Effector memory CD8-positive, alpha-beta T cell (primary cell): ENCODE measurements at places on chromosomes 5 and 9.

- no peak for DNase-seq
- H3K27ac ChIP-seq = no peak overlapping the region
- peaks cover 48% of the 10 kb centered on the region for H3K27me3 ChIP-seq
- H3K4me3 ChIP-seq = no peak overlapping the region
These were observed 4.8 kb upstream of the GFI1B start for GRCh38 chr9:132973713-132974112.

DNA sequence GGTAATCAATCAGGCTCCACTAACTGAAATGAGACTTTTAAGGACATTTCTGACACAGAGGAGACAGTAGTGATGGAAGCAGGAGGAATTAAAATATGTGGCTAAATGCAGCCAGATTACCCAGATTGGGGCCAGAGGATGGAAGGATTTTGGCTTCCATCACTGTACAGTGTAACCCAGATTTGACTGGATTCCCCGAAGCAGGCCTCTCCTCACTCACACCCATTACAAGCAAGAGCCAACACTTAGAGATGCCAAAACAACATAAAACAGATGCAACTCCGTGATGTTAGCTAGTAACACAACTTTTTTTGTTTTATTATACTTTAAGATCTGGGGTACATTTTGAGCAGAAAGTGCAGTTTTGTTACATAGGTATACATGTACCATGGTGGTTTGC, 17.6 kb downstream of the TEK start:
- DNase-seq = no peak
- no peak overlapping the region for H3K27ac ChIP-seq
- H3K36me3 ChIP-seq = no peaks in the 10 kb centered on the region
- H3K27me3 ChIP-seq = peaks cover 6% of the 10 kb centered on the region

DNA sequence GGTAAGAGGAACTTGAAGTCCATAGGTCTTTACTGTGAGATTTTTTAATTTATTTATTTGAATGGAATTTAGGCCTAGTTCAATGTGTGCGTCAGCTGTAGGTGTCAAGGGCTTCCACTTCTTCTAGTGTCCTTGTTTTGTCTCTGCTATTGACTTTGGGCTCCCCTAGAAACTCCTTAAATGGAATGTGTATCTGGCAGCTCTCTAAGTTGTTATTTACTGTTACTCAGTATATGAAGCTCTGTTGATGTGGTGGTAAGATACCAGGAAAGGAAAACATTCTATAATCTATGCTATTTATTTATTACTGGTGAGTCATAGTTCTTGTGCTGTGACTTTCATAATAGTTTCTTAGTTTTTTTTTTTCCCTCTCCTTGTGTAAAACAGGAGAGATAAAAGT, 97.1 kb downstream of the GABRA1 start:
- H3K27ac ChIP-seq = no peak overlapping the region
- DNase-seq = no peak
- H3K36me3 ChIP-seq = no peaks in the 10 kb centered on the region
- no peaks in the 10 kb centered on the region for H3K4me1 ChIP-seq
- no peak overlapping the region for H3K4me3 ChIP-seq

DNA sequence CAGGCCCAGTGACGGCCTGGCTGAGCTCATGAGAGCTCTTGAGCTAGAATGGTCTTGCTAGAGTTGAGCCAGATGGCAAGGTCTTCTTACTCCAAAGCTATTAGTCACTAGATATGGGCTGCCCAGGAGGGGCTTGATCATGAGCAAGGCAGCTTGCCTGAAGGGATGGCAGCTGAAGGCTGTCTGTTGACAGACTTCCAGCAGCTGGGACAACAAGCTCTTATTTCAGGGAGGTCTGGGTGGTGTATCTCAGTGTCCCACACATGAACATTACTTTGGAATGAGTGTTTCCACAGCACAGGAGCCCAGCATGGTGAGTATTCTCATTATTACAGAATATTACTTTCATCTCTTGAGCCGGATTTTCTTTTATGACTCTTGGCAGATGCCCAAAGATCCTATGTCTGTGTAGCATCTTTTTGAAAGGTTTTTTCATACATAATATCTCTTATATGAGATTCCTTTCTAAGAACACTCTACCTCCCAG, 414.1 kb downstream of the ARHGEF28 start:
- no peak overlapping the region for H3K27ac ChIP-seq
- H3K36me3 ChIP-seq = no peaks in the 10 kb centered on the region
- no peak overlapping the region for H3K4me3 ChIP-seq

- peaks cover 7% of the 10 kb centered on the region for H3K27me3 ChIP-seq
- no peak for DNase-seq
- no peaks in the 10 kb centered on the region for H3K4me1 ChIP-seq
- no peak overlapping the region for H3K27ac ChIP-seq
- no peaks in the 10 kb centered on the region for H3K36me3 ChIP-seq
These were observed 45.6 kb upstream of the IL17B start for GRCh38 chr5:149424371-149425315.

- no peak for DNase-seq
- no peak overlapping the region for H3K27ac ChIP-seq
- no peaks in the 10 kb centered on the region for H3K27me3 ChIP-seq
- no peaks in the 10 kb centered on the region for H3K36me3 ChIP-seq
These were observed 477.4 kb upstream of the WWC1 start for GRCh38 chr5:167814040-167814439.

DNA sequence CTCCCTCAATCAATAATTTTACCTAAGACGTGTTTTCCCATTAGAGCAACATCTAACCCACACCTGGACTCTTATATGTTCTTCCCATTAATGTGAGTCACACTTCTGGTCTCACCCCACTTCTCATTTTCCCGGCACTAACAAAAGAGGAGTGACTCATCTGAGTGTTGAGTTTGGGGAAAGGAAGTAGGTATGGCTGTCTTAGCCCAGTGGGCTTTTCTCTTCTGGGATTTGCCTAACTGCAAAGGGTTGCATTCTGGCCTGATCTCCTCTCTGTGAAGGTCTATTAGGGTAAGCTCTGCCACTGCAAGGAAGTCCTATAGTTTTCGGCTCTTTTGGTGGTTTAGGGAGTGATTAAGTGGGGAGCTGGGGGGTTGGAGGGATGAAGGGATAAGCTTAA, 195.6 kb downstream of the KIAA0825 start:
- no peak overlapping the region for H3K27ac ChIP-seq
- no peaks in the 10 kb centered on the region for H3K27me3 ChIP-seq
- DNase-seq = no peak
- H3K4me3 ChIP-seq = no peak overlapping the region
- no peaks in the 10 kb centered on the region for H3K36me3 ChIP-seq

- no peaks in the 10 kb centered on the region for H3K36me3 ChIP-seq
- no peak for DNase-seq
- no peaks in the 10 kb centered on the region for H3K4me1 ChIP-seq
- H3K4me3 ChIP-seq = no peak overlapping the region
- no peak overlapping the region for H3K27ac ChIP-seq
These were observed 989 bp upstream of the FBN2 start for GRCh38 chr5:128539038-128539429.

DNA sequence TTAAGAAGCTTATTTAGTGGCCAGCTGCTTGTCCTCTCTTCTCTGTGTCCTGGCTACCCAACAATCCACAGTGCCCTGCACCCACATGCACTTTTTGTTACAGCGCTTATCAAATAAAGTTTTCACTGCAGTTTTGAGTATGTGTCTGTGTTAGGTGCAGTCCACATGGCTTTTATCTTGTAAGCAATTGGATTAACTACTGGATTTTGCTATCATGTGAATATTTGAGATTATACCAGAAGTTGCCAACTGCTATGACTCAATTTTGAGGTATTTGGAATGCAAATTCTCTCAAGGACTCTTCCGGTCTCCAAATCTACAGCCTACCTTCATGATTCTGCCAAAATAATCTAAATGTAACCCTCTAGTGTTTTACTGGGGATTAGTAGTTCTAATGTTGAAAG, 690.2 kb downstream of the NR2F1-AS1 start:
- H3K36me3 ChIP-seq = no peaks in the 10 kb centered on the region
- H3K27ac ChIP-seq = no peak overlapping the region
- H3K4me3 ChIP-seq = no peak overlapping the region
- H3K4me1 ChIP-seq = no peaks in the 10 kb centered on the region

- DNase-seq = peak; percentile 72
- peaks cover 5% of the 10 kb centered on the region for H3K36me3 ChIP-seq
- H3K27me3 ChIP-seq = peaks cover 4% of the 10 kb centered on the region
- H3K4me3 ChIP-seq = peak within 1 kb of the TSS; percentile 65
These were observed at the start of gene NRARP for GRCh38 chr9:137302118-137302448. TSS of gene NRARP (minus strand) at chr9:137302271. CDS start at chr9:137301928, 343 bp downstream.

GRCh38 chr5:43421450-43422133, 9.4 kb upstream of the CCL28 start:
- DNase-seq = no peak
- H3K36me3 ChIP-seq = no peaks in the 10 kb centered on the region
- H3K27ac ChIP-seq = no peak overlapping the region
- H3K4me3 ChIP-seq = no peak overlapping the region

GRCh38 chr5:95822542-95823181, at the start of gene GLRX:
TSS of gene GLRX (minus strand) at chr5:95822726. CDS start at chr5:95822662, 64 bp downstream.
- H3K27ac ChIP-seq = peak within 1 kb of the TSS; percentile 98
- H3K4me1 ChIP-seq = peaks cover 48% of the 10 kb centered on the region
- H3K27me3 ChIP-seq = no peaks in the 10 kb centered on the region
- H3K4me3 ChIP-seq = peak within 1 kb of the TSS; percentile 99

GRCh38 chr9:114775981-114776380, 29.9 kb downstream of the TNFSF15 start:
- peaks cover 21% of the 10 kb centered on the region for H3K27me3 ChIP-seq
- H3K4me3 ChIP-seq = no peak overlapping the region
- no peak for DNase-seq
- no peaks in the 10 kb centered on the region for H3K36me3 ChIP-seq
